ENCODE measurements at places on chromosomes 11 and 22.

DNA sequence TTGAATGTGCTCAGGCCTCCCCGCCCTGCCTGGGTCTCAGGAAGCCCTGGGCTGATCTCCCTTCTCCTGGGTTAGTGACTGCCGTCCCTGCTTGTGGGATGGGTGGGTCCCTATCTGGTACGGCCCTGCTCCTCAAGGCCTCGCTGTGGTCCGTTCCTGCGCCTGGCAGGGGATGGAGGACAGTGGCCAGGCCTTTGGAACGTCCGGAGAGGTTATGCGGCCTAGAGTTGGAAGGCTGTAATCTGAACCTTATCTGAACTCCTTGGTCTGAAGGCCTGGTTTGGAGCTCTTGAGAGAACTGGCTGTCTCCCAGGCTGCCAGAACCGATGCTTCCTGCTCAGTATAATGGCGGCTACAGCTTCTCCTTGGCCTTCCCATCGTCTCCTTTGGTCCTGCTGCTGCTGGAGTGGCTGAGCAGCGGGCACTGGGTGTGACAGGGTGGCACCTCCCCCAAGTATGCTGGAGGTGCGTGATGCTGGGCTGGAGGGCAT, 72.8 kb downstream of the FLI1 start:
- DNase-seq: no peak

DNA sequence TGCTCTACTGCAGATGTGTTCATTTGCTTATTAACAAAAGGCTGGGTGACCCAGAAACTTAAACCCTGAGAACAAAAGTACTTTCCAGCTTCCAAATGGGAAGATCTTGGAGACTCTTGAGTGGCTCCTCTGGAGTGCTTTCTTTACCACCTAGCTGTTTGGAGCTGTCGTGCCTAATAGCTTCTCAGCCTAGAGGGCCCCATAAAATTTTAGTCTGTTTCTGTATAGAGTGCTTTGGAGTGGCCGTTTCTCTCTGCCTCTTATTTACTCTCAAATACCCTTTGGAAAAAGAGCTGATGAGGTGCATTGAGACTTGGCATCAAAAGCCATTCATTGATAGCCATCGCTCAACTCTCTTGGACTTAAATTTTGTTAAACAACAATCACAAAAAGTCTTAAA, 50.7 kb downstream of the ZNRF3 start:
- DNase-seq: no peak

DNA sequence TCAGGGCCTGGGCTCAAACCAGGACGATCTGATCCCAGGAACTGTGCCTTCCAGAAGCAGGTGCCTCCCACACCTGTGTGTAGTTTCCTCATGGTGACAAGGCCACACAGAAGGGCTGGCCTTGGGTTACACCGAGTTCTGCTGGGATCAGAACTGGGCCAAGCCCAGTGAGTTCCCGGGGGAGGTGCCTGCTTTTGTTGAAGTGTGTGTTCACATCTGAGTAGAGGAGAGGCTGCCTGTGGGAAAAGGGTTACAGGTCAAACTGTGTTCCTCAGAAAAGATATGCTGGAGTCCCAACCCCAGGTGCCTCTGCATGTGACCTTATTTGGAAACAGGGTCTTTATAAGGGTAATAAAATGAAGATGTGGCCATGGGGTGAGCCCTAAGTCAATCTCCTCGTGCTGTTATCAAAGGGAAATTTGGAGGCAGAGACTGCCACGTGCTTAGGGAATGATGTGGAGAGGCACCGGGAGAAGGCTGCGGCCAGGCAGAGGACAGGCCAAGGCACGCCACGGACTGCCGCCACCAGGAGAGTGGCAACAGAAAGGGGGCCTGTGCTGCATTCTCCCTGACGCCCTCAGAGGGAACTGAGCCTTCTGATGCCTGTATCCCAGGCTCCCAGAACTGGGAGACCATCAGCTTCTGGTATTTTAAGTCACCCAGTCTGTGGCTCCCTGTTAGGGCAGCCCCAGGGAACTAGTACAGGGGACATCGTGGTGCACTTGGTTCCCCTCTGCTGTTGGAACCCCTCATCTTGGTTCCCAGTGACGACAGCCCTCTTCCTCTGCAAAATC, 158.8 kb downstream of the CACNA1I start:
- no peak for DNase-seq

- no peak for DNase-seq
Observed at GRCh38 chr22:17842386-17842785, 68.1 kb upstream of the BID start.

GRCh38 chr22:44396021-44396726, 83.4 kb upstream of the SHISAL1 start:
- DNase-seq: no peak

GRCh38 chr22:39090426-39091064, 6.5 kb upstream of the APOBEC3H start:
- no peak for DNase-seq

- DNase-seq: no peak
Observed at GRCh38 chr11:75351541-75351790, at the start of gene ARRB1. TSS of gene ARRB1 (minus strand) at chr11:75351661. CDS start at chr11:75351607, 54 bp downstream.

DNA sequence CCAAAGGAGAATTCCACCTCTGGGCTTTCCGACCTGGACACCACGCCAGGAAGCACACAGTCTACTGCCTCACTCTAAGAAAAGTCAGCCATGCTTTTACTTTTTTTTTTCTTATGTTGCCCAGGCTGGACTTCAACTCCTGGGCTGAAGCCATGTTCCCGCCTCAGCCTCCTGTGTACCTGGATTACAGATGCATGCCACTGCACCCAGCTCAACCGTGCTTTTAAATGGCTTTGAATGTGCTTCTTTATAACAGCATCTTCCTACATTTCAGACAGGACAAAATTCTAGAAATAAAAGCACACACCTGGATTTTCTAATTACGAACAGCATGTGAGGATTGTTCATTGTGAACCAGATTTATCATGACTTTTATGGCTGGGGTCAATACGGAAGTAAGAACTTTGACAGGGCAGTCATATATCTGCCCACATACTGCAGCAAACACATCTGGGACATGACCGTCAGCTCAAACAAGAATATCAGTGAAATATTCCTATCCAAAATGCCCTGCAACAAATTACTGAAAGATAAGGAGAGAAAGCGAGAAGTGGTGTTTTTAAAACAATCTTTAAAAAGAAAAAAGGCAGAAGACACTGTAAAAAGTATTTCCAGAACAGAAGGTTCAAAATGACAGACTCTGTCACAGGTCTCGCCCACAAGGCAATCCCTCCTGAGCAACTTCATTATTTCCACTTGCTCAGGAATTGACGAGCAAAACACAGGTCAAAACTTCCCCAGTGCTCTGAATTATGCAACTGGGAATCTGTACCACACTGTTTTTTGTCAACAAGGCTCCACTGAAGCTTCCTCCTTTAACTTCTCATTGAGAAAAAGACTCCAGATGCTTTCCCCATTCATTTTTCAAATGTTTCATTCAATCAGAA, 42.1 kb downstream of the PACSIN2 start:
- DNase-seq: no peak

DNA sequence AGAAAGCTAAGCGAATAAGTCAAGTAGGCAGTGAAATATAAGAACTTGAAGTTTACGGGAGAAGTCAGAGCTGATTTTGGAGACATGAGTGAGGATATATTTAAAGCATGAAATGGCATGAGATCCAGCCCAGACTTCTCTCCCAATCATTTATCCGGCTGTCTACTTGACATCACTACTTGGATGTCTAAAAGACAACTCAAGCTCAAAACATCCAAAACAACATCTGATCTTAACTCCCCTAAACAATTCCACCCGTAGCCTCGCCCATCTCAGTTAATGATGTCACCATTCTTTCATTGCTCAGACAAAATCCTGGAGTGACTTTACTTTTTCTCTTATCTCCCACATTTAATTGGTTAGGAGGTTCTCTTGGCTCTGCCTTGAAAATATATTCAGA, 44.5 kb downstream of the WEE1 start:
- no peak for DNase-seq

DNA sequence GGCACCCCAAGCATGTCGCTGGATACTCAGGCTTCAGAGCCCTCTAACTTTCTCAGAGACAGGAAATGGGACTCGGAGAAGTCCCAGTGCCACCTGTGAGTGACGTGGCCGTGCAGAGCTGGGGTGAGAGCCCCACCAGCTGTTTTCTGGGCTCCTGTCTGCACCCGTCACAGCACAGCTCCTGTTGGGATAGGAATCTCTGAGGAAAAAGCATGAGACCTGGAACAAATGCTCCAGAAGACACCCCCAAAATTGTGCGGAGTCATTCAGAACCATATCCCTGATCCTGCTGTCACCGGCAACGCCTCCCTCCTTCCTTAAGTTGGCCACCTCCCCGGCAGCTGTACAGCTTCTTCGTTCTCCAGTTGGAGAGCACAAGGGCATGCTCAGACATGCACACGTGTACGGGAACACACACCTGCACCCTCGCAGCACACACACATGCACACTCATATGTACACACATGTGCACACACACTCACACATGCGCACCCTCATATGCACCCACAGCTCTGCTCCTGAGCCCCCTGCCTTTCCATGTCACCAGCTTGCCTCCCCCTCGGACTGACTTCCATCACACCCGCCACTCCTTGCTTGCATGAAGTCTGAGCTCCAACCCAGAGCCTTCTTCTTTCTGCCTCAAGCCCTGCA, 1430.0 kb downstream of the BRD1 start:
- DNase-seq: no peak

DNA sequence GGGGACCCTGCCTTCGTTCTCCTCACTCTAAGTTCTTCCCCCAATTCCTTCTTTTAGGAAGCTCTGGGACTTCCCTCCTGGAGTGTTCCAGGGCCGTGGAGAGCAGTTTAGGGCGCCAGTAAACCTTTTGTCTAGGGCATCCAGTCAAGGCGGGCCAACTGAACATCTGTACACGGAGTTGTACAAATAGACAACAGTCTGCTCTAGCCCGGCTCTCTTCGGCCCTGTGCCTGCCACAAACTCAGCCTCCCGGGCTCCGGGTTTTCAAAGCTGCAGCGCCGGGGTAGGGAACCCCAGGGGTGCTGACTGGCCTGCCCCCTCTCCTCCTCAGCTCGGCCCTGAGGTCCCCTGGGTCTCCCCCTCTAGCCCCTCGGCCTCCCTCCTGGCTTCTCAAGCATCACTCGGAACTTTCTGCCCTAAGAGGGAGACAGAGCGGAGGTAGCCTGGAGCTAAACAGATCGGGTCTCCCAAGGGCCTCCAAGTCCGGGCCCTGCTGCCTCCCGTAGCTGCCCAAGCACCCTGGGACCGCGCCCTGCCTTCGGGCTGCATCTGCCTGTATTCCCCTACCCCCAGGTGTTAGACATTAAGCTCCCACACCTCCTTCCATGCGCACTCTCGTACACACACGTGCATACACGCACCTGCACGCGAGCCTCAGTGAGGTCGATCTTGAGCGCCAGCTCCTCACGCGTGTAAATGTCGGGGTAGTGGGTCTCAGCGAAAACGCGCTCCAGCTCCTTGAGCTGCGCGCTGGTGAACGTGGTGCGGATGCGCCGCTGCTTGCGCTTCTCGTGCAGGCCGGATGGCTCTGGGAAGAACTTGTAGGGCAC, 3.3 kb downstream of the PHOX2A start:
- DNase-seq: no peak

DNA sequence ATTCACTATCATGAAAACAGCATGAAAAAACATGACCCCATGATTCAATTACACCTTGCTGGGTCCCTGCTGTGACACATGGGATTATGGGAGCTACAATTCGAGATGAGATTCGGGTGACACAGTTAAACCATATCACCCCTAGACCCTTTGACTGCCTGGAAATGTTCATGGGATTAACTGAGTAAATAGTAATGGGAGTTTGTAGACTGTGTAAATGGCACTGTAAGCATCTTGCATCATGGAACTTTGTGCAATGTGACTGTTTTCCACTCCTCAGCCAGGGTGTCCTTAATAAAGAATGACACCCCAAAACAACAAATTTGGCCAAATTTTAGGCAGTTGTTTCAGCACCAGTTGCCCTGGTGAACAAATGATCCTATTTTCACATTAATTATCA, 7.9 kb upstream of the SLC22A25 start:
- DNase-seq: no peak

- DNase-seq: no peak
Observed at GRCh38 chr11:16977994-16978315, 36.3 kb downstream of the PLEKHA7 start.

GRCh38 chr11:61771985-61772455, 19.6 kb downstream of the MYRF start:
- no peak for DNase-seq

DNA sequence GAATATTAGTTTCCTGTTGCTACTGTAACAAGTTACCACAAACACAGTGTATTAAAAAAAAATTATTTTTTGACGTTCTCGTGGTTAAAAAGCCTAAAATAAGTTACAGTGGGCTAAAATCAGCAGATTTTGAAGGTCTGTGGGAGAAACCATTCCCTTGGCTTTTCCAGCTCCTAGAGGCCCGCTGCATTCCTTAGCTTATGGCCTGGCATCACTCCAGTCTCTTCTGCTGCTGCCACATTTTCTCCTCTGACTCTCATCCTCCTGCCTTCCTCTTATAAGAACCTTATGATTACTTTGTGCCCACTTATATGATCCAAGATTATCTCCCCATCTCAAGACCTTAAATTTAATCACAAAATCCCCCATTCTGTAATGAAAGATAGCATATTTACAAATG, 392.7 kb downstream of the GUCY1A2 start:
- no peak for DNase-seq

DNA sequence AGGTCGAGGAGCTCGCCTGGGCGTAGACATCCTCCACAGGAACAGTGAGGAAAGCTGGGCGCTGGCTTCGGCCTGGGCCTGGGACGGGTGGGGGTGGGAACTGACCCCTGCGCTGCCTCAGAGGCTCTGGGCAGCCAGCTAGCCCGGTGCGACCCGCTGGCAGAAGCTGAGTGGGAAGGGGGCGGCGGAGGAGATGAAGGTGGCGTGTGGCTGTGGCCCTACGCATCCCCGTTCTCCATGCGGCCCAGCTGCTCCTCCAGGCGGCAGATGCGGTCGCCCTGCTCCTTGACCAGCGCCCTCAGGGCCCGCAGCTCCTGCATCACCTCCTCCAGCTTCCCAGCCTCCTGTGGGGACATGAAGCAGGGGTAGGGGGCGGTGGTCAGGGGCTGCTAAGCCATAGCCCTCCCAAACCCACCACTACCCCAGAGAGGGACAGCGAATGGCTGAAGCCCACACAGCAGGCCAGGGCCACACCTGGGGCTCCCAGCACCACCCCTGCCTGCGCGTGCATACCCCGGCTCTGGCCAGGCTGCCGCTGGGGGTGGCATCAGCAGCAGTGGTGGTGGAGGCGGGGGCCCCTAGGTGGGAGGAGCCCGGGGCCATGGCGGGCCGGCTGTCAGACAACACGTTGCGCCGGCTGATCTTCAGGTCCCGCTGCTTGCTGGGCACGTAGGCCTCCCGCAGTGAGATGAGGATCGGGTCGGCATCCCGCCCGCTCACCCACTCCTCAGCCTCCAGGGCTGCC, 848 bp upstream of the PTPRCAP start:
- no peak for DNase-seq

Data from HS-27A (cell line).